GM03348 (cell line): ENCODE measurements at places on chromosomes 7 and 10.

DNA sequence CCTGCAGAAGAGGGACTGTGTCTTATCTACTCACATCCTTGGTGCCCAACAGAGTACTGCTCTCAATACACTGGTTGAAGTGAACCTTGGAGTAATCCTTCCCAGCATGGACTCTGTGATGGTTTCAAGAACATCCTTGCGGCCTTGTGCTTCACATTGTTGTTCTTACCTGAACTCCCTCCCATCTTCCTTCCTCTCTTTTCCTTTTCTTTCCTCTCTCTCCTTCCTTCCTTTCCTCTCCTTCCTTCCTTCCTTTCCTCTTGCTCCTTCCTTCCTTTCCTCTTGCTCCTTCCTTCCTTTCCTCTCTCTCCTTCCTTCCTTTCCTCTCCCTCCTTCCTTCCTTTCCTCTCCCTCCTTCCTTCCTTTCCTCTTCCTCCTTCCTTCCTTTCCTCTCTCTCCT, 26.3 kb downstream of the LAMB1 start:
- no peak for DNase-seq

- DNase-seq = no peak
Measured at GRCh38 chr7:92720604-92721350, 115.6 kb downstream of the CDK6 start.

DNA sequence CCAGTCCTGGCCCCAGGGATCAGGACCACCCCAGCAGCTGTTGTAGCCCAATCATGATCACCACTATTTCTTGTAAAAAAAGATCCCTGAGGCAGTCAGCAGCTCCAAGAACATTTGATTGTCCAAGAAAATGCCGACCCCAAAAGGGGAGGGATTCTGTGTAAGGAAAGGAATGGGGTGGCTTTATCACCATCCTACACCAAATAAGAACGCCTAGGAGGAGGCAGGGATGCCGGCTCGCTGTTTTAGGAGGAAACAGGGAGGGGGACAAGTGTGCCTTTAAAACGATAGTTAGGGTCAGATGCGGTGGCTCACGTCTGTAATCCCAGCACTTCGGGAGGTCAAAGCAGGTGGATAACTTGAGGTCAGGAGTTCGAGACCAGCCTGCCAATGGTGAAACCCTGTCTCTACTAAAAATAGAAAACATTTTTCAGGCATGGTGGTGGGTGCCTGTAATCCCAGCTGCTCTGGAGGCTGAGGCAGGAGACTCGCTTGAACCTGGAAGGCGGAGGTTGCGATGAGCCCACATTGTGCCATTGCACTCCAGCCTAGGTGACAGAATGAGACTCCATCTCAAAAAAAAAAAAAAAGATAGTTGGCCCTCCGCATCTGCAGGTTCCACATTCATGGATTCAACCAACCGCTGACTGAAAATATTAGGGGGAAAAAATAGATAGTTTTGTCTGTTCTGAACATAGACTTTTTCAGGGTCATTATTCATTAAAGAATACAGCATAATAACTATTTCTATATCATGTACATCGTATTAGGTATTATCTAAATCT, 63.6 kb downstream of the PDIA4 start:
- DNase-seq = no peak

DNA sequence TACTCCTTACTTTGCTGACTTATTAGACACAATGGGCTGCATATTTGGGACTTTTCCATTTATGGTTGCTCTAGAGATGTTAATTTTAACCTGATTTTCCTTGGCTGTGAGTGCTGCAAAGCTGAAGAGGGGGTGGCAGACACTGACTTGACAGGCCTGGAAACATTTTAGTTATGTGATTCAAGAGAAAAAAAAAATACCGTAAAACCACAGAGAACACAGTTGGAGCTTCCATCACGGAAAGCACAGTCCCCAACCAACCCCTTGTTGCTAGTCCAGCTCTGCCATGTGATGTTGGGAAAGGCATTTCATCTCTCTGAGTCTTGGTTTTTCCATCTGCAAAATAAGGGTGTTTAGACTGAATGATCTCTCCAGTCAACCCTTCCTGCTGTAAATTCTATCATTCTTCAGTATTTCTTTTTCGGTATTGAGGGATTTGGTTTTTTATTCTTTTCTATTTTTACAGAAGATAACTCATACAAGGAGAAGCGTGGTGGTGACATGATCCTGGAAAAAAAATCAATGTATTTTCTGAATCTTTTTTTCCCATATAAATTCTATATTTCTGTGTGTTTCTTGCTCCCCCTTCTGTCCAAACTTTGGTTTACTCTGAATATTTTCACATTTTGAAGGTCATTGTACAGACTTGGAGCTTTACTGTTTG, 246.1 kb downstream of the REEP3 start:
- DNase-seq = peak; percentile 65

- no peak for DNase-seq
Measured at GRCh38 chr10:48292616-48293015, 13.9 kb upstream of the MAPK8 start.

- no peak for DNase-seq
Measured at GRCh38 chr7:142582351-142582750, 166.9 kb upstream of the PRSS1 start.

DNA sequence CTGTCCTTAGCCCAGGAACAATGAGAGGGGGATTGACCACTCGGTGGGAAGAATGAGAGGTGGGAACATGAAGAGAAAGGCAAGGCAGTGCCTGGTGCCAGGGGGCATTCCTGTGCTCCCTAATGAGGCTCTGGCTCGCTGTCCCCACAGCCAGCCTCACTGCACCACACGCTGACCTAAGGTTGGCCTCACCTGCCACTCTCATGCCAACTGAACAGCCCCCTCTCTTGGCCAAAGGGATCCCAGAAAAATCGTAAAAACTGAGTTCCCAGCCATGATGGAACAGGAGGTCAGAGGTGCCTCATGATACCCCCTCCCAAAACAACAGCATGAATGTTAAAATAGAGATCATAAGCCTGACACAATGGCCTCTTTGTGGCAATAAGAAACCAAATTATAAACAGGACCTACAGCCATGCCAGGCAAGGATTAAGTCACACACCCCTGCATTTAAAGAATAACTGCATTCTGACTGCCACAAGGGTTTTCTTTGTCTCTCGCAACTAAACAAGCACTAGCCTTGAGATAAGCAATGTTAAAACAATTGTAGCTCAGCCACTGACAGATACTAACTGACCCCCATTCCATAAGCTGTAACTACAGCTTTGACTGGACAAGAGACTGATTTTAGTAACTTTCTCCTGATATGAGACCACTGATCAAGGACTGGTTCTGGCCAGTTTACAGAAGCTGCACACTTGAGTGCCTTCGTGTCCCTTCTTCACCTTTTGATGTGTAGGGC, 149.2 kb downstream of the SH2D4B start:
- DNase-seq = no peak

- no peak for DNase-seq
Measured at GRCh38 chr7:51070151-51070550, 246.5 kb downstream of the COBL start.

DNA sequence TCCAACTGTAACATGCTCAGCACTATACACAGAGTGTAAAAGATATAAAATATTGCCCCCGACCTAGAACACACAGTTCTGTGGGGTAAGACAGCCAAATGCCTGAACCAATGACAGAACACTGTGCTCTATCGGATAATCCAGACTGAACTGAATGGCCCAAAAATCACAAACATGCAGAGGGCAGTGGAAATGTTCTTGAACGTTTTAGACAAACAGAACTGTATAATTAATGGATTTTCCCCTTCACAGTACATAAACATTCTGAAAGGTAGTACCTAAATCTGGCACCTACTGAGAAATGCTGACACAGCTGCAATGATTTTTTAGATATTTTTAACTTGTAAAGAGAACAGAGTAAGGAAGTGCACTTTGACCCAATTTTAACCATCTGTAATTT, 33.4 kb downstream of the PARD3 start:
- no peak for DNase-seq

DNA sequence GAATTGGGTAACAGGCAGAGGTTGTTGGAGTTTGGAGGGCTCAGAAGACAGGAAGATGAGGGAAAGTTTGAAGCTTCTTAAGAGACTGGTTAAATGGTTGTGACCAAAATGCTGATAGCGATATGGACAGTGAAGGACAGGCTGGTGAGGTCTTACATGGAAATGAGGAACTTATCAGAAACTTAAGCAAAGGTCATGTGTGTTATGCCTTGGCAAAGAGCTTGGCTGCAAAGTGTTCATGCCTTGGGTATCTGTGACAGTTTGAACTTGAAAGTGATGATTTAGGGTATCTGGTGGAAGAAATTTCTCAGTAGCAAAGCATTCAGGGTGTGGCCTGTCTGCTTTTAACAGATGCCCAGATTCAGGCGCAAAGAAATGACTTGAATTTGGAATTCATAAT, 64.5 kb upstream of the EEPD1 start:
- DNase-seq = no peak

DNA sequence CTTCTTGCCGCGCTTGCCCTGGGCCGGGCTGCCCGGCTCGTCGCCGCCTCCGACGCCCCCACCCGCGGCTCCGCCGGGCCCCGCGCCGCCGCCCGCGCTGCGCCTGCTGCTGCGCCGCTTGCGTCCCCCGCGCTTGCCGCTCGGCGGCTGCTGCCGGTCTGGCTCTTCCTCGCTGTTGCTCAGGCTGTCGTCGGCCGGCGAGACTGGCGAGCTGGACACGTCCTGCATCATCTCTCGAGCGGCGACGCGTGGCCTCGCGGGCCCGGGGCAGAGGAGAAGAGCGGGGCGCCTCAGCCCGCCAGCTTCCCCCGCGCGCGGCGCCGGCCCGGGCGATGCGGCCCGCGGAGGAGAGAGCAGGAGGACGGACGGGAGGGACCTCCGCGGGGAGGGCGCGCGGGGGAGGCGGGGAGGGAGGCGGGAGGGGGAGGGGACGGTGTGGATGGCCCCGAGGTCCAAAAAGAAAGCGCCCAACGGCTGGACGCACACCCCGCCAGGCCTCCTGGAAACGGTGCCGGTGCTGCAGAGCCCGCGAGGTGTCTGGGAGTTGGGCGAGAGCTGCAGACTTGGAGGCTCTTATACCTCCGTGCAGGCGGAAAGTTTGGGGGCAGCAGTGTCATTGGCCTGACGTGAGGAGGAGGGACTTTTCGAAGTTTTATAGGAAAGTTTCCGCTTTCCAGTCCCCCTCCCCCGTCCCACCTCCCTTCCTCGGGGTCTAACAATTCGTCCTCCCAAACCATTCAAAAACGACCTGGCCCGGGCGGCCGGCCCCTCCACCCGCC, at the start of gene TWIST1:
TWIST1 (minus strand) TSS at position 546 of the 779 bp plus-strand sequence; CDS start at position 231, 315 bp downstream.
- peak; percentile 93 for DNase-seq

DNA sequence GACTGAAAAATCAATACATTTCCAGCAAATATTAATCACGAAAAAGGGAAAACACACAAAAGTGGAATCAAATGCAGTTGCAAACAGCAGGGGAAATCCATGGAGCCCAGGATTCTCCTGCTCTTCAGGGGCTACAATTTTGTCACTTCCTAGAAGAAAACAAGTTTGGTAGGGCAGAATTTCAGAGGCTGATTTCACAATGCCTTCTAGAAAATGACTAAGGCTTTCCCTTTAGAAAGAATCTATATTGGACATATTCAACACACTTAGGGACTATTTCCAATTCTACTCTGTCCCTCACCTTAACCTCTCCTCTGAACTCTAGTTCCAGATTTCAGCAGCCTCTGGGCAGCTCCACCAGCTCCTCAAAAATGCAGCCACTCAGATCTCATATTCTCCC, 111.3 kb downstream of the HECTD2 start:
- DNase-seq = peak; percentile 43

DNA sequence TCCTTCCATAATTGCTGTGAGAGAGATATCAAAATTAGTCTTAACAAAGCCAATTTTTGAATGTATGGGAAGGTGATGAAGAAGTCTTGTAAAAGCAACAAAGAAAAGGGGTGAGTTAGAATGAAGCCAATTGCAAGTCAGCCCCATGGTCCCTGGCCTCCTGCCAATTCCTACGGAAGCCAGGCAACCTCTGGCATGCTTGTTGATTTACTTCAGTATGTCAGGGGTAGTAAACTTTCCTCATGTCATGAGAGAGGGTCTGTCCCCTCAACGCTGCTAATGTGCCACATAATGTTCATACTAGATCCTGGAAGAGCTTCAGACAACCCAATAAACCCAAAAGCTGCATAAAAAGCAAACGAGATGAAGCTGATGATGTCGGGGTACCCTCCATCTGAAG, 159.1 kb upstream of the YAE1 start:
- DNase-seq = no peak

DNA sequence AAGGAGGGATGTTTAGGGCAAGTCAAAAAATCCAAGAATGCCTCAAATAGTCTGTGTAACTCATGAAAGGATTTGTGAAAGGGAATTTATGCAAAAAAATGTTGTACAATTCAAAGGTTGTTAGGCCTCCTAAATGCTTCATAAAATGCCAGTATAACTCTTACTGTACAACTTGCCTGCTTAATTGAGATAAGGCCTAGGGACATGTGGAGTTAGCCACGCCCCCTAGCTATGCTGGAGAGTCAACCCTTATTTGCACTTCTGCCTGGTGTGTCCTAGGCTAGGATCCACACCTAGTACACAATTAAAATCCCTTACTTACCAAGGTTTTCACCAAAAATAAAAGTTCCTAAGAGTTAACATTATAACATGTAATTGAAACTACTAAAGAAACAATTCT, 77.2 kb downstream of the ZNF680 start:
- no peak for DNase-seq

- peak; percentile 56 for DNase-seq
Measured at GRCh38 chr10:101292194-101293006, 61.6 kb upstream of the BTRC start.

- no peak for DNase-seq
Measured at GRCh38 chr10:366186-366585, 230.9 kb downstream of the ZMYND11 start.

DNA sequence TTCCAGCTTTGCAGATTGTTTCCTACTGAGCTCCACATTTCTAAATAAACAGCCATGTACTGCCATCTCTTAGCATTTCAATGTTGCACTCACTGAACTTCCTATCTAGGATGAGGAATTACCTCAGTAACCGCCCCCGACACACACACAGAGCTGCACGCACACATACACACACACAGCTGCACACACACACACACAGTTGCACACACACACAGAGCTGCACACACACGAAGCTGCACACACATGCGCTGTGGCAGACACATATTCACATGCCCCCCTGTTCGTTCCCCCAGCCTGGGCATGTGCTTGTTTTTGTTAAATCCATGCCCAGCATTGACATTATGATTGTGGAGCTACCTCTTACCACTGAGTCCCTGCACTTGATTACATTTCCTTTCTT, 39.6 kb upstream of the CNPY1 start:
- no peak for DNase-seq

DNA sequence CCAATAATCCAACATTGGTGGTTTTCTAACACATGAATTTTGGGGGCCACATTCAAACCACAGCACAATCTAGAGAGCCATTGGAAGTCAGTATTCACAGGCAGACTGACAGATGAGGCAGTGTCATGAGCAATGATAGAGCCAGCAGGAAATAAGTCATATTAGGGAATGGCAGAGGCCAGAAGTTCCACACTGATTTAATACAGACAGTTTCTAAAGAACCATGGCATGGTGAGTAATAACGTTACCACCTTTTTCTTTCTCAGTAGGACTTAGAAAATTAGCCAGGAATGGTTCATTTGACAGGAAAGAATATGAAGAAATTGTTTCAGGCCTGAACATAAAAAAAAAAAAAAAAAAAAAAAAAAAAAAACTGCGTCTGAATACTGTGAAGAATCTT, 210.3 kb downstream of the GPAM start:
- peak; percentile 43 for DNase-seq
